CD4-positive, alpha-beta T cell treated with Interleukin-12 subunit alpha and Interleukin-12 subunit beta, for 1 hour (primary cell): ENCODE measurements at places on chromosomes 16 and 17.

DNA sequence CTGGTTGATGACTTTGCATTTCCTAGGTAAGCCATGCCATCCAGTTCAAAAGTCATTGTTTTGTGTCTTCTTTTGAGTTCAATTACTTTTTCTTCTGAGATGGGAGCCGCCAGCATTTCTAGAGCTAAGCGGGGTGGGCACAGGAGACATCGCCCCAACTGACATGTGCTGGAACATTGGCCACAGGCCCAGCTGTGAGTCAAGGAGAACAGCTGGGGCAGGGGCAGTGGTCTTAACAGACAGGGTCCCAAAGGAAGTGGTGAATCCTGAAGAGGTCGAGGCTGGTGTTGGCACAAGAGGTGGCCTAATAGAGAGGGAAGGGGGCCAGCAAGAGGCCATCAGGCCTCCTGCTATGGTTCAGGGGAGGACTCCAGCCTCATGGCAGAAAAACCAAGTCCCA, 17.1 kb downstream of the RAB11FIP4 start:
- no peak for DNase-seq

DNA sequence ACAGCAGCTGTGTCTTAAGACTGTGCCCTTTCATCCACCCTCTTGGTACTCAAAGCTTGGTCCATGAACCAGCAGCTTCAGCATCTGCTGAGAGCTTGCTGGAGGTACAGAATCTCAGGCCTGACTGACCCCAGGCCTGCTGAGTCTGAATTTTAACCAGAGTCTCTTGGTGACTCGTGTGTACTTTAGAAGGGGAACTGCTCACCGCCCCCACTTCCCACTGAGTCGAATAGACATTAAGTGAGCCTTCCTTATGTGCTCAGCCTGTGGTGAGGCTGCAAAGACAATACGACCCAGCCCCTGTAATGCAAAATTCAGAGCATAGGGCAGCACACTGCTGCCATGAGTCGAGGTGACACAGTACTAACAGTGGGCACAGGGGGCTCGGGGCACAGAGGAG, 662.8 kb downstream of the WWOX start:
- no peak for DNase-seq

- no peak for DNase-seq
These were observed 325.1 kb upstream of the KCNJ16 start for GRCh38 chr17:69749911-69750310.

GRCh38 chr17:28950017-28950751, 1.1 kb downstream of the PHF12 start:
- DNase-seq: peak; percentile 65

- no peak for DNase-seq
These were observed 487 bp downstream of the RANBP10 start for GRCh38 chr16:67805718-67806427.

- no peak for DNase-seq
These were observed 16.1 kb upstream of the C16orf54 start for GRCh38 chr16:29761882-29762281.

GRCh38 chr16:67216612-67217490, 10.1 kb upstream of the TMEM208 start:
- DNase-seq: no peak

DNA sequence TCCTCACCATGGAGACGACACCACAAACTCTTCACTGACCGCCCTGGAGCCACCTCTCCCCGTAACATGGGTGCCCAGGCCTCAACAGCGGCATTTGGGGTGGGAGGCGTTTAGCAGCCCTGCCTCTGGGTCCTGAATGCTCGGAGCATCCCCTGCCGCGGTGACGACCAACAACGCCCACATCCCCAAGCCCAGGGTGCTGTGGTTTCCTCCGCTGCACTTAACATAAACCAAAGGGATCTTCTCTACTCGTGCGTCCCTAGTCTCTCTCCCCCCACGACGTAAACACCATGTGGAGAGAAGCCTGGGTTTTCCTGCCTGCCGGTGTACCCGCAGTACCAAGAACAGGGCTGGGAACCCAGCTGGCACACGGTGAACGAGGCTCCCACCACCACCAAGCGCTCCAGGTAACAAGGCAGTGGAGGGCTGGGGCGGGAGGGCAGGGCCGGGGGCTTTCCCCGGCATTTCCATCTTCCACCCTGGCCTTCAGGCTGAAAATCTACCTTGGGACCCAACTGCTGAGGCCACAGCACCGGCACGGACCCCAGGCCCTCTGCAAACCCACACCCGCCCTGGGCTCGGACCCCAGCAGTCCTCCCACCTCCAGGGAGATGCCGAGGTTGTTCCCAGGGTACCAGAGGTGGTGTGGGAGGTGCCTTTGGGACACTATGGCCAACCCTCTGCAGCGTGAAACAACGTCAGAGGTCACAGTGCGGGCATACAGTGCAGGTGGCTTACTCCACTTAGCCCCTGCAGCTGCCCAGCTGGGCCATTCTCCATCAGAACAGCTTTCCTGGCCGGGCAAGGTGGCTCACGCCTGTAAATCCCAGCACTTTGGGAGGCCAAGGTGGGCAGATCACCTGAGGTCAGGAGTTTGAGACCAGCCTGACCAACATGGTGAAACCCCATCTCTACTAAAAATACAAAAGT, 54.3 kb downstream of the TIMM22 start:
- DNase-seq: no peak

- no peak for DNase-seq
These were observed 317.8 kb downstream of the GRIN2A start for GRCh38 chr16:9864461-9864860.

DNA sequence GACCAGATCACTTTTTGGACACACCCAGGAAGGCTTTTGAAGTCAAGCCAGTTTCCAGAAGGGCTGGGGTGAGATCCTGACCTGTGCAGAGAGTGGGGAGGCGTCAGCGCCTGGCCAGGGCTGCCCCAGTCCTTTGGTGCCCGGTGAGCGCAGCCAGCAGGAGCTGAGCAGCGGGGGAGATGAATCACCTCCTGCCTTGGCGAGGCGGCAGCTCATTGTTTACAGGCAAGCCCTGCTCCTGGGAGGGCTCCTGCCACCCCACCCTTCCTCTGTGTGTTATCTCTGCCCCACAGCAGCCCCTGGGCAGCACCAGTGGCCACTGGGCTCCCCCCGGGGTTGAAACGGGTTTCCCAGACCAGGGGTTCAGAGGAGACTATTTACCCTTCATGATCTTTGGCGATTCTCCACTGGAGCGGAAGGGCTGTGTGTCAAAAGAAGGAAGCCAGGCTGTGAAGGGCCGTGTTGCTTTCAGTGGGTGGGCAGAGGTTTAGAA, 14.1 kb upstream of the ITGB4 start:
- no peak for DNase-seq

DNA sequence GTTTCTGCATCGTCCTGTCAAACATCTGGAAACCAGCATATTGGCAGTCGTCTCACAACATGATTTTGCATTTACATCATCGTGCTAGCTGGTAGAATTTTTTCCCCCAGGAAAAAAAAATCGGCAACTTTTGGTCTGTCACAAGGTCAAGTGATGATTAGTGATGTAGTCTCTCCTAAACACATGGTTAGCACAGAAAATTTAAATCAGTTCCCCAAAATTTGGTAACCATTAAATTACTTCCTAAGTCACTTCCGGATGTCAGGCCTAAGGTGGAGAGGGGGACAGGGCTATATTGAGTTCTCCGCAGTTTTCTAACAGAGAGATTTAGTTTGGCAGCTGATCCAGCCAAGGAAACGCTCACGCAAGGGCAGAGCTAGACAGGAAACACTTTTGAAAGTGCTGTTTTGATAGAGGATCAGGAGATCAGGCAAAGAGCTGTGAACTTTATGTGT, 271.0 kb upstream of the TBX2 start:
- DNase-seq: no peak
